ENCODE measurements at places on chromosomes 1 and 21.
A peak's percentile ranks its signal among the peaks of the same experiment; 100 is the strongest.

GRCh38 chr1:84339503-84339902 lies 38.0 kb downstream of the SAMD13 start:
- DNase-seq, result peak; percentile 72

DNA sequence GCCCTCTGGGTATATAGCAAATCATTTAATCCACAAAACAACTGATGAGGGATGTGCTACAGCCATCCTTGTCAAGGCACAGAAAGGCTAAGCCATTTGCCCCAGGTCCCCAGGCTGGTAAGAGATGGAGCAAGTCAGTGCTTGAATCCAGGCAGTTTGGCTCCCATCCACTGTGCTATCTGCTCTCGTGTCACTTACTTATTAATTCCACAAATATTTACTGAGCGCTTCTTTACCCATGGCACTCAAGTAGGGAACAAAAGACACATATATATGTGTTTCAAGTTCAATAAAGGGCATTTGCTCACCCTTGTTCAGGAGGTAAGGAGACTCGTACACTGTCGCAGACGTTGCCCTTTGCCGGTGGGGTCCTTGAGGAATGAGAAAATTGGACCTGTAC lies 38.6 kb upstream of the MPZL1 start:
- DNase-seq, result no peak

DNA sequence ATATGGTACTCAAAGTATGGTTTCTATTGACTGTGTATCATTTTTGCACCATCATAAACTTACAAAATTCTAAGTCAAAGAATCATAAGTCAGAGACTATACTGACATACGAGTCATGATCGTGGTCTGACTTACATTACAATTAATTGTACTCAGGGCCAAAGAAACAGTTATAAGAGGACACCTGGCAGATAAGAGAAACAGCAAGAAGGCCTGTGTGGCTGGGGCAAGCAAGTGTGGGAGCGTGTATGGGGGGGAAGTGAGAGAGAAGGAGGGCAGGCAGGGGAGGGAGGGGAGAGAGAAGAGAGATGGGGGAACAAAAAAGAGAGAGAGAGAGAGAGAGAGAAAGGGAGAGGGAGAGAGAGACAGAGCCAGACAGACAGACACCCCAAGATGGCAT lies 70.9 kb downstream of the RERE start:
- no peak for DNase-seq

- DNase-seq, result no peak
Observed at GRCh38 chr1:5651964-5652821, 340.0 kb downstream of the NPHP4 start.

DNA sequence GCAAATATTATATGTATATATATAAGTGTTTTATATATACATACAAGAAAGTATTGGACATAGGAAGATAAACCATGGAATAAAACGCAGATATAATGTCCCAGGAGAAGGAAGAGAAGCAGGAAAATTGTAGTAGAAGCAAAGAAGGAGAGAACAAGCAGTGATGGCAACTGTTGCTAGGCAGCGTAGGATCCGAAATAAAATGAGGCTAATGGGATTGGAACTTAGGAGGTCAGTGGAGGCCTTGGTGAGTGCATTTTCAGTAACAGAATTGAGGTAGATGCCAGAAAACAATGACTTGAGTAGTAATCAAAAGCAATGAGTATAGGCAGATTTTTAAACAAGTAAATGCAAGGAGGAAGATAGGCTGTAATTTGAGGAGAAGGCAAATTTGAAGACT lies 265.8 kb downstream of the LRRC7 start:
- DNase-seq, result no peak

- no peak for DNase-seq
Observed at GRCh38 chr1:201176940-201177339, 13.7 kb upstream of the IGFN1 start.

DNA sequence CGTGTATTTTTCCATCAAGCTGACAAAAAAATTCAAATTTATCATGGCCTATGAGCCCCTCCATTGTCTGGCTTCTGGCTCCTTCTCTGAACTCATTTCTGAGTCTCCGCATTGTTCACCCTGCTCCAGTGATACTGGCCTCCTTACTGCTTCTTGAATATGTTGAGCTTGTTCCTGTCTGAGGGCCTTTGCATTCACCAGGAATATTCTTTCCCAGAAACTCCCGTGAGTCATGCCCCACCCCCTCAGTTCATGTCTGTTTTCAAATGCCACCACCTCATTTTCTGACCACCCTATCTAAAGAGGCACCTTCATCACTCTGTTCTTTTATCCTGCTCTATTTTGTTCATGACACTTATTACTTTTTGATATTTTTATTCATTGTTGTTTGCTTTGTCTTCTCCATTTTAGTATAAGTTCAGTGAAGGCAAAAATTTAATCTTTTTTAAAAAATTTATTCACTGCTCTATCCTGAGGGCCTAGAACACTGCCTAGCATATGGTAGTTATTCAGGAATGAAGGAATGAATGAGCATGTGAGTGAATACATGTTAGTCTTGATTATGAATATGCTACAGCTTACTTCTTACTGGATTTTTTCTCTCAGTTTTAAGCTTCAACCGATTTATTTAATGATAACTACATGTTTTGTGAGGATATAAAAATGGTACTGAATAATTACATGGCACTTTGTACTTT lies 140.4 kb upstream of the C1orf105 start:
- no peak for DNase-seq

DNA sequence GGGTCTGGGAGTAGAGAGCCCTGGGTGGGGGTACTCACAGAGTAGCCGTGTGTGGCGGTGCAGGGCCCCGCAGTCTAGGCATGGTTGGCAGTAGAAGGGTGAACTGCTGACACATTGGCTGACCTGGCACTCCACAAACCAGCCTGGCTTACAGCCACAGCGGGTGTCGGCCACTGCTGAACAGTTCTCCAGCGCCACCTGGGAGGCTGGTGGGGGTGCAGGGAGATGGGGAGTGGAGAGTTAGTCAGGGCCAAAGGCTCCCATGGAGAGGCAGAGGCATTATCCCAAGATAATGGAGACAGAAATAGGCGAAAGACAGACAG lies 1.5 kb downstream of the TNFRSF25 start:
- no peak for DNase-seq

GRCh38 chr1:93710499-93711453 lies 29.1 kb upstream of the BCAR3 start:
- DNase-seq, result peak; percentile 51

- DNase-seq, result no peak
Observed at GRCh38 chr1:82778612-82779011, 977.9 kb downstream of the ADGRL2 start.

- DNase-seq, result no peak
Observed at GRCh38 chr1:9473032-9473807, 66.0 kb upstream of the SLC25A33 start.

- DNase-seq, result no peak
Observed at GRCh38 chr1:101107496-101108110, 82.0 kb upstream of the DPH5 start.

DNA sequence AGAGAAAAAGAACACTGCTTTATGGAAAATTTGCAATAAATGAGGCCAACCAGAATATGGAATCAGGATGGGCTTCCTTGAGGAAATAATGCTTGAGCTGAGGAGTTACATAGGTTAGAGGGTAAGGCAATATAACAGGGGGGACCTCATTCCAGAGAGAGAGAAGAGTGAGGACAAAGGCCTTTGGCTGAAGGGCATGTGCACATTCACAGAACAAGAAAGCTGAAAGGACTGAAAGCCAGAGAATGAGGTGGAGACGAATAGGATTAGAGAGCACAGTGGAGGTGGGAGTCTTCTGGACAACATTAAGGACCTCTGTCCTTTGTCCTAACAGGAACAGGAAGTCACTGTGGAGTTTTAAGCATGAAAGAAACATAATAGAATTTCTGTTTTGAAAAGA lies 60.7 kb upstream of the MROH9 start:
- no peak for DNase-seq

DNA sequence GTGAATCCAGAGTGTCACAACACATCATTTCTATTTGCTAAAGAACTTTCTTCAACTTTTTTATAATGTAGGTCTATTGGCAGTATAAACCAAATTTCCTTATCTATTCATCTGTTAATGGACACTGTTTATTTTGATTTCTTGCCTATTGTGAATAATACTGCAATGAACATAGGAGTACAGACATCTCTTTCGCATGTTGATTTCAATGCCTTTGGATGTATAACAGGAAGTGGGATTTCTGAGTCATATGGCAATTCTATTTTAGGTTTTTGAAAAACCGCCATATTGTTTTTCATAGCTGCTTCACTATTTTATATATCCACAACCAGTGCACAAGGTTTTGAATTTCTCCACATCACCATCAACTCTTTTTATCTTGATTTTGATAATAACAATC lies 198.7 kb downstream of the KCNT2 start:
- DNase-seq, result no peak

DNA sequence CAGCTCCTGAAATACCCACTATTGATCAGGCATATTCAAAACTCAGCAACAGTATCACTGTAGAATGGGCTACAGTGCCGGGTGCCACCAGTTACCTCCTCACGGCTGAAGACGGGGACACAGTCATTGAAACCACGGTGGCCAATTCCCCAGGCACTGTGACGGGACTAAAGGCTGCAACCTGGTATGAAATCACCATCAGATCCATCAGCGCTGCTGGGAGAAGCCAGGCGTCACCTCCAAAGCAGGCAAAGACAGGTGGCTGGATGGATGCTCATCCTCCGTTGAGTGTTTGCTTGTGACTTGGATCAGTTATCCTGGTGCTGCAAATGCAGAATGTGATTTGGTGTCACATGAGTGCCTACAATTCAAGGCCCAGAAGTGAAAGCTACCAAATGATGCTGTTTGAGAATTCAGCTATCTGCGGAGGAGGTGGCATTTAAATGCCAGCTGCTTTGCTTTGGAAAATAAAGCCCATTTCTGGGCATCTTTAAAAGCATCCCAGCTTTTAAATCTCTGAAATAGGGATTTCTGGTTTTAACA lies 5.1 kb downstream of the FNDC7 start:
- no peak for DNase-seq

- peak; percentile 85 for DNase-seq
Observed at GRCh38 chr1:111747282-111747734, 8.1 kb upstream of the INKA2 start.

GRCh38 chr1:245488346-245489129 lies 333.8 kb downstream of the KIF26B start:
- no peak for DNase-seq

GRCh38 chr1:168917796-168918195 lies 188.7 kb upstream of the ATP1B1 start:
- DNase-seq, result no peak

DNA sequence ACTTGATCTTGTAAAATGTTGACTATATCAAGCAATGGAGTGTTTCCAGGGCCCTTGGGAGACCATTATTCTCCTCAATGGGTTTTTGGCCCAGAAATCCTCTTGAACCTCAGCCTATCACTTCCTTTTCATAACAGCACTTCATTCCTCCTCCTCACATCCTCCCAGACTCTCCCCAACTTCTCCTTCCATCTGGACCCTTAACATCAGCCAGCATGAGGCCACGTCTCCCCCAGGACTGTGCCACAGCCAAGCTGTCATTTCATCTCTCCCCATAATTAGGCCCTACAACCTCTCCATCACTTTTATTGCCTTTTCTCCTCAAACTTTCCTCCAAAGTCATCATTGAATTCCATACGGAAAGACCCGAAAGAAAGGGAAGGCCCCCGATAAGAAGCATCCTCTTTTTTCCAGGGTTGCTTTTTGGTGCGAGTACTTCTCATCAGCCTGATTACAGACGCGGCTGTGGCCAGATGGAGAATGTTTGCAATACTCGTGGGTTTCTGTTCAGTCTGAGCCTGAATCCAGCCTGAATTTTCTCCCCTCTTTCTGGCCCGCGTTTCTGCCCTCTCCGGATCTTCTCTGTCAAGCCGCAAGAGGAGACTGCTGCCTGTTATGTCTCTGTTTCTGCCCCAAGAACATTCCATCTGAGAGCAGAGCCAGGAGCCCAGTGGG lies 52.7 kb upstream of the SLC25A33 start:
- no peak for DNase-seq

DNA sequence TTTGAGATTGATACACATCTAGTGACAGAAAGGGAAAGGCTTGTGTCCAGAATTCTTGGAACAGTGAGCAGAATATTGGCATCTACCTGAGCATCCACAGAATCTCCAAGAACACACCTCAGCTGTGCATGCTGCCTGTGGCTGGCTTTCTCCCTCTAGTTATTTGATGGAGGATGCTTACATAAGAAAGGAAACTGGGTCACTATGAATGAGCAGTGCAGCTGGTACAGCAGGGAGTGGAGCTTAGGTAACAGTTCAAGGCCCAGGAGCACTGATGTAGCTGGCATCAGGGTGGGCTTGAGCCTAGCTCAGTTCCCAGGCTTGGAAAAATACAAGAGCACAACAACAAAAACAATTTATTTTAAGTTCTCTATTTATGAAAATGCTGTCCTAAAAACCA lies 26.3 kb downstream of the RGS8 start:
- DNase-seq, result no peak

DNA sequence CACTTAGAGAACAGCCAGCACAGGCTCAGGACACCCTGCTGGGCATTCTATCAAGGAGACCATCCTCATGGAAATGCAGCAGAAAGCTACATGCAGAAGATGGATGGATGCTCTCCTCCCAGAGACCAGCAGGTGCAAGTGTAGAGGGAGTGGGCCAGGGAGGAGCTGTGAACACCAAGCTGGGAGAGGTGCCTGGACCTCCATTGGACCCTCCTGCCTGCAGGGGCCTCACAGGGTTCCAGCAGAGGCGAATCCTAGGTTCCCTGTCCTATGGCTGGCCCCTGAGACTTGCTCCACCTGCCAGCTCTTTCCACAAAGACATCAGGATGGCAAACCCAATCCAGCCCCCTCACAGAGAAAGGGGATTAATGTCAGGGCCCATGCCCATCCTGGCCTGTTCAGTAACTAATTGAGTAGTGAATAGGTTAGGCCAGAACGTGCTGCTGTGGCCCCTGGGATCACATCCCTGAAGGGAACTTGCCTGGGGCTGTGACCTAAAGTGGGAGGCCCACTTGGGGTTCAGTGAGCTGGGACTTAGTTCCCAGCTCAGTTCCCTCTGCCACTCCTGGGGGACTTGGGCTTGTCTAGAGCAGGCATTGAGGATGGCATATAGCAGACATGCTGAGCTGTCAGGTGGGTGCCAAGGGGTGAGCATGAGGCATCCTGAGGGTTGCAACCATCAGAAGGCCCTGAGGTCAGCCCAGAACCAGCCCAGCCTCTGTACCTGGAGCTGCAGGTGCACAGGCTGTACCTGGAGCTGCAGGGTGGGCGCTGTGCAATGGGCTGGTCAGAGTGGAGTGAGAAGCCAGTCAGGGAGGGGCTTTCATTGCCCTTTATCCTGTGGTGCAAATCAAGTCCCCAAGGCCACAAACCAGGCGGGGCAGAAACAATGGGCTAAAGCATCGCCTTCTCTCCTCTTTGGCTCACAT lies 22.9 kb upstream of the ZNF678 start:
- DNase-seq, result no peak

Data from inflammatory macrophage treated with lipopolysaccharide for 4 hours (primary cell).